Gastroesophageal sphincter (tissue), 4 donors: ENCODE measurements at places on chromosomes 4 and X. TPM values are rescaled to one million over a fixed set of nuclear protein-coding genes. Genes with fewer than 3 reads are reported as not detected.

UGT2B11 gene
- total RNA-seq: not detected

SLC49A3 gene
- 7.3 TPM for total RNA-seq

DNA sequence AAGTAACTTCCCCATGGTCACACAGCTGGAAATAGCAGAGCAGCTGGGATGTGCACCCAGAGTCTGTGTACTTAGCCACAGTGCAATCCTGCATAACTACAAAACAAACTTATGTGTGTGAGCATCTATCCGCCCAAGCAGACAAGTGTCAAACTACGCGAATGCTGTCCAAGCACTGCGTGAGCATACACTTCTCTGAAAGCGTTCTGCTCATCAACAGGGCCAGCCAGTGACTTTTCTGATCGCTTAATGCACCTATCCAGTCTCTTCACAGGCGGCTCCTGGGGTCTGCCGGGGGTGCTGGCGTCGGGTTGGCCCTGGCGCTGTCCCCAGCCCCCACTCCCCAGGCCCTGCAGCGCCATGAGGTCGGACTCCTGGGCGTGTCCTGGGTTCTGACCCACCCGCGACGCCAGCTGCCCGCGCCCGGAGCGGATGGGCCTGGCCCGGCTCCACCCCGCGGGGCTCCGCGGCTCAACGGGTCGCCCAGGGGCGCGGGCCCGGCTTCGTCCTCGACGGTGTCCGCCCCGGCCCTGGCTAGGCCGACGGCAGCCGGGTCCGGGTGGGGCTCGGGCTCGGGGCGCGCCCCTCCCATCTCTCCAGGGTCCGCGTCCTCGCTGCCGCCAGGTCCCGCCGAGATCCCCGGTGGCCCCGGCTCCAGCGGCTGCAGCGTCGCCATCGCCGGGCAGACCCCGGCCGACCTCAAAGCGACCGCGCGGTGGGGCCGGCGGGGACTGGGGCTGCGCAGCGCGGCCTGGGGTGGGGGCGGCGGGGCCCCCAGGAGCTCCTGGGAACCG lies 1.3 kb upstream of the ZNF141 start:
- ATAC-seq: peak; percentile 9

- ATAC-seq: no peak
Observed at GRCh38 chrX:39163581-39164126, 362.4 kb downstream of the MID1IP1 start.

DNA sequence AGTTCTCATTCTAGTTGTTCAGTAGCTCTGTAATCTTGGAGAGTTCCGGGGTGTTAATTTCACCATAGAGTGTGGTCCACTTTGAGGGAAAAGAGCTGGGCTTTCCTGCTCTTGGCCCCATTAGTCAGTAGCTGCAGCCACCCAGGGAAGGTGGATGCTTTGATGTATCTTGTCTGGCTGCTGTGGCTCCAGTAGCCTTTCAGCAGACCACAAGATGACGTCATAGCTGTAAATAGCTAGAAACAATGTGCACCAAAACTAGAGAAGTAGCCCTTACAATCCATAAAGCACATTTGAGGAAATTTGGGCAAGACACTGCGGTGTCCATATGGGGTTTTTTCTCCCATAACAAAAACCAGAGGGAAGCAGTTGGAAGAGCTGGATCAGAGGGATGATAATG lies 32.9 kb upstream of the PRPS2 start:
- ATAC-seq: no peak
